T-cell (primary cell): ENCODE measurements at places on chromosomes 6 and 20.

DNA sequence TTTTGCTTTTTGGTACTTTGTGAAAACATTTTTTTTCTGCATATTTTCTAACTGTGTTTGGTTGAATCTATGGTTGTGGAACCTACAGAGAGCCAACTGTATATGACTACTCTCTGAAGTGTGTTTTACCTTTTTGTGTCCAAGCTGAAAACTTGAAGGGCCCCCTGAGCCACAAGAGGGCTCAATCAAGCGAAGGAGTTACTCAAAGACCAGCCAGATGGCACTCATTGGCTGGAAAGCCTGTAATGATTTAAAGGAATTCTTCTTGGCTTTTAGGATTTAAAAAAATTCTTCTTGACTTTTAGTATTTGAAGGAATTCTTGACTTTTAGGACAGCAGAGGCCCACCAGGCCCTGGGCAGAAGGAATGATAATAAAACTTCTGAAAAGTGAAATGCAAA lies 27.0 kb upstream of the ECI2 start:
- H3K36me3 ChIP-seq, result no peaks in the 10 kb centered on the region
- H3K27ac ChIP-seq, result no peak overlapping the region
- no peak overlapping the region for H3K4me3 ChIP-seq
- no peak for DNase-seq
- H3K4me1 ChIP-seq, result no peaks in the 10 kb centered on the region

- peaks cover 2% of the 10 kb centered on the region for H3K36me3 ChIP-seq
- H3K4me1 ChIP-seq, result no peaks in the 10 kb centered on the region
- no peak overlapping the region for H3K4me3 ChIP-seq
- no peaks in the 10 kb centered on the region for H3K27me3 ChIP-seq
- DNase-seq, result no peak
These were observed 18.9 kb downstream of the MANBAL start for GRCh38 chr20:37308086-37309050.

DNA sequence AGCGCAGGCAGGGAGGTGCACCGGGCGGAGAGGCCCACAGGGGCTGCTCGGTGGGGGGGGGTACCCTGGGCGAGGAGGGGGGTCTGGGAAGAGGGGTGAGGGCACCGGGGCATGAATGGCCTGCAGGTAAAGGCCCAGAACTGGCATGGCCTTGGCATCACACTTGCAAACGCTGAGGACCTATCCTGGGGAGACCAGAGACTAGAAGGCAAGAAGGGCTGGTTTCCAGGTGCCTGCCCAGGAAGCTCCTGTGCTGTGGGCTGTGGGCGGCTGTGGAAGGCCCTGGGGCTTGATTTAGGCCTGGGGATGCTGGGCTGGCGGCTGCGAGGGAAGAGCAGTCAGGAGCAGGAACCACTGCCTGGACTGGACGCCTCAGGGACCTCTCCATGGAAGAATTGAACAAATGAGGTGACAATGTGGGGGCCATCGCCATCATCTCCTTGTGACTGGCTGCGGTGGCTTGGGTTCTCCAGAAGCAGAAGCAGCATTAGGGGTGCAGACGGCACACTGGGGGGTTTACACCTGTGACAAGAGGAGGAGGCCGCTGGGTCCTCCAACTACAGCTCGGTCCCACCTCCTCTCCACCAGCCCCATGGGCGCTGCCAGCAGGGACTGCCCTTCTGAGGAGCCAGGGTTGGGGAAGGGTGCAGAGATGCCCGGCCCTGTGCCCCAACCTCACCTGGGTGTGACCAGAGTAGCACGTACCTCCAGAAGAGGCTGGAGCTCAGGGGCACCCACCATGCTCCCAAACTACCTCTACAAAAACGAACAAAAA lies 32.1 kb upstream of the IRF4 start:
- H3K36me3 ChIP-seq, result no peaks in the 10 kb centered on the region
- no peak overlapping the region for H3K27ac ChIP-seq
- H3K27me3 ChIP-seq, result no peaks in the 10 kb centered on the region
- DNase-seq, result no peak

DNA sequence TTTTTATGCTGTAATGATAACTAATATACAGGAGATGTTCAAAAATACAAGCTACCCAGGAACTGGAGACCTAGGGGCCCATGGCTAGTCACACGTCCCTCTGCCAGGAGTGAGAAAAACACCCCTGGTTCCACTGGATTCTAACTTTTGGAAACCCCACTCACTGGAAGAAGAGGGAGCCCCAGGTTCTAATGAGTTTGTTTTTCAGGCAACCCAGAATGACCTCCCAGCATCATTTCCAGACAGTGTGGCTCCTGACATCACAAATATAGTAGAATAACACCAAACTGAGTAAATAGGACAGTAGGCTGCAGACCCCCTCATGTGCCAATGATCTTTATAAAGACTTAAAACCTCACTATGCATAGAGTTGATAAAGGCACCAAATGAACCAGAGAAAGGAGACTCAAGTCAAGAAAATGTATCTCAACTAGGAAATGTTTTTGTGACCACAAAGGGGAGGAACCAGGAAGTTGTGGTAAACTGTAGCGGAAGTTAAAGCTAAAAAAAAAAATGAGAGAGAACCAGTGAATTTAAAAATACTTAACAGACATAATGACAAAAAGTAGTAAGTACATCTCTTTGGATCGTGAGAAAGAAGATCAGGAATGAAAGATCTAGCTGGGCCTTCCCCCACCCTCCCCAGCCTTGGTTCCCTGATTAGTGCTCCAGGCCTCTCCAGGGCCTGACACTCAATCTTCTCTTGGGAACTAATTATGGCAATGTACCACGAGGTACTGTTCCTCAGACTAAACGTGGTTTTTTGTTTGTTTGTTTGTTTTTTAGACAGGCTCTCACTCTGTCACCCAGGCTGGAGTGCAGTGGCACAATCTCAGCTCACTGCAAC lies 19.8 kb downstream of the HLA-E start:
- H3K27ac ChIP-seq, result peak overlapping the region; percentile 65
- DNase-seq, result no peak
- peaks cover 83% of the 10 kb centered on the region for H3K4me1 ChIP-seq
- no peaks in the 10 kb centered on the region for H3K36me3 ChIP-seq
- H3K27me3 ChIP-seq, result no peaks in the 10 kb centered on the region

DNA sequence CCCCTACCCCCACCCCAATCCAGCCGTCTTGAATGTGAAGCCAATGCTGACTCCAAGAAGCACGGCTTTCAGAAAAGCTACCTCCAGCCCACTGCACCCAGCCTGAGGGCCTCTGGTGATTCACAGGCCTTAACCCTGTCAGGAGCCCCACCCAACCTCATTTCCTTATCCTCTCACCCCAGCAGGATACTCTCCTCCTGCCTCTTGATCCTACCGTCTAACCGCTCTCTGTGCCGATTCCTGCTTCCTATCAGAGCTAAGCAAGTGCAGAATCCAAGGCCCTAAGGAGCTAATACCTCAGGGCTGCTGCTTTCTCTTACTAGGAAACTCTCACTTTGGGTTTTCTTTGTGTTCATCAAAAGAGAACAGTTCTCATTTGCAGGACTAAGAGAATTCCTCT lies 47.2 kb downstream of the TRERF1 start:
- peaks cover 3% of the 10 kb centered on the region for H3K36me3 ChIP-seq
- peak overlapping the region; percentile 61 for H3K27ac ChIP-seq
- H3K4me3 ChIP-seq, result no peak overlapping the region
- no peak for DNase-seq

- no peaks in the 10 kb centered on the region for H3K4me1 ChIP-seq
- no peak for DNase-seq
- H3K4me3 ChIP-seq, result no peak overlapping the region
These were observed 40.5 kb upstream of the PLN start for GRCh38 chr6:118507636-118508035.

- H3K36me3 ChIP-seq, result no peaks in the 10 kb centered on the region
- H3K4me3 ChIP-seq, result no peak overlapping the region
- H3K4me1 ChIP-seq, result no peaks in the 10 kb centered on the region
- no peaks in the 10 kb centered on the region for H3K27me3 ChIP-seq
- DNase-seq, result no peak
These were observed 150.0 kb downstream of the BTBD3 start for GRCh38 chr20:12067686-12068085.

DNA sequence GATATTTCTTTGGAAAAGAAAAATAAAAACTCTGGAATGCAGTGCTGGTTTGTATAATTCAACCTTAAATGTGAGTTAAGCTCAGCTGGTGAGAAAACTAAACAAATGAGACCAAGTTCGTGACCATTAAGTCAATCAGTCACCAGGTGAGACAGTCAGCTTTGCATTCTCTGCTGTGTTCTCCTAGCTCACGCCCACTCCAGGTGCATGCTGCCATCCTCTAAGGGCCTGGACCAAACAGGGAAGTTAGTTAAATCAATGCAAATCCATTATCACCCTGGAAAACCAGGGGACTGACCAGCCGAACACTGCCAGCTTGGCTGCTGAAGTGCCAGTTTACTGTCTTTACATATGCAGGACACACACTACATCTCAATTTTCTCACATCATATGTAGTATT lies 7.2 kb downstream of the TPBG start:
- DNase-seq, result no peak
- H3K36me3 ChIP-seq, result no peaks in the 10 kb centered on the region
- H3K27ac ChIP-seq, result no peak overlapping the region
- H3K4me3 ChIP-seq, result no peak overlapping the region
- peaks cover 4% of the 10 kb centered on the region for H3K27me3 ChIP-seq
- H3K4me1 ChIP-seq, result no peaks in the 10 kb centered on the region

GRCh38 chr6:124927806-124928205 lies 34.4 kb upstream of the RNF217 start:
- H3K36me3 ChIP-seq, result no peaks in the 10 kb centered on the region
- H3K4me3 ChIP-seq, result no peak overlapping the region
- no peak overlapping the region for H3K27ac ChIP-seq
- H3K27me3 ChIP-seq, result no peaks in the 10 kb centered on the region
- H3K4me1 ChIP-seq, result no peaks in the 10 kb centered on the region
- no peak for DNase-seq

DNA sequence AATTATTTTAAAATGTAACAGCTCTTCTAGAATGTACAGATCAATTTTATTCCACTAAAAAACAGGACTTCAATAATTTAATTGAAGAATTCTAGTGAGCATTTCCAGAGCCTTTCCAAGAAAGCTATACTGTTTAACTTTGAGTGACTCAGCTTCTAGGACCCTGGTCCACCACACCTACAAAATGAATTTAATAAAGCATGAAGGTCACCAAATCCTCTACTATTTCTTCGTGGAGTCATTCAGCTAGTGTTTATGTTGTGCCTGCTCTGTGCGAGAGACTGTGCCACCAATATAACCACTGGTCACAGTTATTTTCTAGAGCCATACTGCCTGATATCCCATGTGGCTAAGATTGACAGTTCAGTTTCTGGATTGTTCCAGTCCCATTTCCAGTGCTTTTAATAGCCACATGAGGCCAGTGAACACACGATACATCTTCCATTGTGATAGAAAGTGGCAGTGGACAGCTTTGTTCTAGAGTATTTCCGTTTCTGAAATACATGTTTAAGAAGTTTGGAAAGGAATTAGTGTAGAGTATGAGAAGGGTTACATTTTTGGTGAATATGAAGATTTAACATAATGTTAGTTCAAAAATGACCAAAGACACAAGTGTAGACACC lies 160.7 kb downstream of the MTHFD1L start:
- H3K4me3 ChIP-seq, result no peak overlapping the region
- no peaks in the 10 kb centered on the region for H3K36me3 ChIP-seq
- H3K4me1 ChIP-seq, result no peaks in the 10 kb centered on the region

DNA sequence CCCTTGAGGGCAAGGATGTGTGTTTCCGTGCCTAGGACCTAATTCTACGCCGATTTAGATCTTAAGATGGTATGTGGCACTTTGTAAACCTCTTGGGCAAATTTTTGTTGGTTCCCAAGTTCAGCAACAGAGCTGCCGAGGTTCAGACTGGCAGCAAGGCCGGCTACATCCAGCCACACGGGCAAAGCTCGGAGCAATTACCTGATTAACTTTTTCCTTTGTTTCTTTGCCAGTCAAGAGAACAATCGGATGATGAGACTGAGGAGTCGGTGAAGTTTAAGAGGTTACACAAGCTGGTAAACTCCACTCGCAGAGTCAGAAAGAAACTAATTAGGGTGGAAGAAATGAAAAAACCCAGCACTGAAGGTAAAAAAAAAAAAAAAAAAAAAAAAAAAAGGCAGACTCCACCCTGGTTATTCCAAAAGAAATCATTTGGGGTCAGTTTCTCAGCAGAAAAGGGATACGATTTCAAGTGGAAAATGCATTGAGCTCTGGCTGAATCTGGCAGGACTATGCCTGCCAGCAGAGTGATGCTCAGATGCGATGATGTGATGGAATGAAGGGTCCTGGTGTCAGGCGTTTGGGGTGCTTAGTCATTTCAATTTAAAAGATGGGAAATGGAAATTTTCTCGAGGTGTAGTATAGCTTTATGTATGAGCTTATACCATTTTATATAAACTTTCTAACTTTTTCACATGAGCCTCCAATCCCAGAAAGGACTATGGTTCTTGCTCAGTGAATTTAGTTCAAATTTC lies 171.6 kb downstream of the SASH1 start:
- H3K27me3 ChIP-seq, result no peaks in the 10 kb centered on the region
- no peaks in the 10 kb centered on the region for H3K4me1 ChIP-seq
- no peaks in the 10 kb centered on the region for H3K36me3 ChIP-seq
- H3K4me3 ChIP-seq, result no peak overlapping the region
- no peak for DNase-seq

- peak; percentile 62 for DNase-seq
- no peaks in the 10 kb centered on the region for H3K27me3 ChIP-seq
- peak overlapping the region; percentile 79 for H3K27ac ChIP-seq
- no peaks in the 10 kb centered on the region for H3K36me3 ChIP-seq
These were observed 67.4 kb upstream of the PIM1 start for GRCh38 chr6:37102299-37103168.

GRCh38 chr20:9613871-9614270 lies 99.5 kb downstream of the LAMP5 start:
- H3K36me3 ChIP-seq, result no peaks in the 10 kb centered on the region
- no peak overlapping the region for H3K4me3 ChIP-seq
- H3K4me1 ChIP-seq, result no peaks in the 10 kb centered on the region

- DNase-seq, result no peak
- H3K27me3 ChIP-seq, result no peaks in the 10 kb centered on the region
- H3K36me3 ChIP-seq, result no peaks in the 10 kb centered on the region
- H3K27ac ChIP-seq, result no peak overlapping the region
- H3K4me3 ChIP-seq, result no peak overlapping the region
These were observed 185.8 kb upstream of the RAB32 start for GRCh38 chr6:146357578-146358430.

DNA sequence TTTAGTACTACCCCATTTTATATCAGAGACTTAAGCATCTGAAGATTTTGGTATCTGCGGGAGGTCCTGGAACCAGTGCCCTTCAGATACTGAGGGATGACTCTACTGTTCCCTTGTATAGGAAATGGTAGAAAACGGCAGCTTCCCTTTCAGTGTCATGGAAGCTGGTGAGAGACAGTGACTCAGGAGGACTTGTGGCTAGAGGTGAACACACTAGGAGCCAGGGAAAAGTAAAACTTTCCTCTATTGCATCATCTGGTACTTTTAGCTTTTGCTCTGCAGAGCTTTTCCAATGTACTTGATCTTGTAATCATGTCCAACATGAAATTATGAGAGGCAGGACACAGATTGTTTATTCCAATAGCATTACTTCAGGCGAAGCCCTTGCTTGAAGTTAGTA lies 45.0 kb downstream of the RNF144B start:
- no peaks in the 10 kb centered on the region for H3K27me3 ChIP-seq
- no peaks in the 10 kb centered on the region for H3K4me1 ChIP-seq
- H3K27ac ChIP-seq, result no peak overlapping the region
- DNase-seq, result no peak
- no peak overlapping the region for H3K4me3 ChIP-seq

GRCh38 chr20:63836458-63837344 lies 5.6 kb upstream of the ZBTB46 start:
- H3K27me3 ChIP-seq, result no peaks in the 10 kb centered on the region
- no peak for DNase-seq
- no peaks in the 10 kb centered on the region for H3K4me1 ChIP-seq
- H3K4me3 ChIP-seq, result no peak overlapping the region

- H3K36me3 ChIP-seq, result peaks cover 51% of the 10 kb centered on the region
- peaks cover 2% of the 10 kb centered on the region for H3K4me1 ChIP-seq
- no peaks in the 10 kb centered on the region for H3K27me3 ChIP-seq
- no peak for DNase-seq
These were observed 149.5 kb downstream of the TMEM242 start for GRCh38 chr6:157173776-157174175.
